ENCODE measurements at places on chromosomes 12 and 14.
A peak's percentile ranks its signal among the peaks of the same experiment; 100 is the strongest.

- DNase-seq, result no peak
These were observed 84.2 kb downstream of the AVPR1A start for GRCh38 chr12:63066782-63067181.

DNA sequence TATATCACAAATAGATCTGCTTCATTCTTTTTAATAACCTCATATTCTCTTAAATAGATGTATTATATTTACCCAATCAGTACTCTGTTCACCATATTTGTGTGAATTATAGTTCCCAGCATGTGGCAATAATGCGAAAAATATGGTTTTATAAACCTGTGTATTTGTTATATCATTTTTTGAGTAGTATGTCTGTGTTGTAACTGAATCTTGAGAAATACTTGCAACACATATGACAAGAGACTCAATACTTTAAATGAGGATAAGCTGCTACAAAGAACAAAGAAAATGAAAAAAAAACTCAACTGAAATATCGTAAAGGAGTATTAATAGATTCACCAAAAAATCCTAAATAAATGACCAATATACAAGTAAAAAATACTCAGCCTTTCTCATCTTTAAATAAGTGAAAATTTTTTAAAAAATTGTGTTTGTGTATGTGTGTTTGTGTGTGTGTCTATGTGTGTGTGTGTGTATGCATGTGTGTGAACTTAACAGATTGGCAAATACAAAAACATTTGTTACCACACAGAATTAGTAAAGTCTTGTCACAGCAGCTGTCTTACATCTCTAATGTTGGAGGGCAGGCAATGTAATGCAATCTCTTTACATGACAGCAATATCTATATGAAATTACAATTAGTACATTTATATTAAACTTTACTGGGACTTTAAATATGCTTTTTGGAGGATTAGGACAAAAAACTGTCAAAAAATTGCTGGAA is 441.9 kb upstream of the MGAT4C start:
- no peak for DNase-seq

DNA sequence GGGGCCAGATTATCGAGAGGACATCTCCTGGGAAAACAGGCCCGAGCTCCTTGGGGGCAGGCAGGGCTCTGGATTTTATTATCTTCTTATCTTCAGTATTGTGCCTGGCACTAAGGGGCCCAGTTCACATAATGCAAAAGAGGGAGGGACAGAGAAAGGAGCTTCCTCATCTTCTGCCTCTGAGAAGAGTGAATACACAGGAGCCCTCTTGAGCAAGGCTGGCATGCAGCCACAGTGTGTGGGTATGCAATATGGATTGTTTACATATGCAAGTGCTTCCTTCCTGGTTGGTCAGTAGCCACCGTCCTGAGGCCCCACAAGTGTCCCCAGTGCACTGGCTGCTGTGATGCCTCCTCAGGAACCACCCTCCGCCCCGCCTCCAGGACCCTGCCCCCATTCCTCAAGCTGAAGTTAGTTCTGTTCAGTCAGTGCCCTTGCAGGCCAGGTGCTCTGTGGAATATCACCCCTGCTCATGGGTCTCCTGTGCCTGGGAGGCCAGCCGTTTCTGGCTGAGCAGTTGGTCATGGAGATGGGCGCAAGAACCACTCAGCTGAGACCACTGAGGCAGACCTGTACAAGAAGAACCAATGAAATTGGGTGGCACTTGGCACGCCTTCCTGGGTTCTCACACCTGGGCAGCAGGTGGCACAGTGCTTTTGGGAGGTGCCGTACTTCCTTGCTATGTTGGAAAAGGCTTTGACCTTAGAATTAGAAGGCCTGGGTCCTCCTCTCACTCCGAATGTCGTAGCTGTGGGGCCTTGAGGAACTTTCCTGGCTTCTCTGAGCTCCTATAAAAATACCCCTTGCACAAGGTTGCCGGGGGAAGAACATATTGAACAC is 35.1 kb upstream of the ACTN1 start:
- peak; percentile 68 for DNase-seq

DNA sequence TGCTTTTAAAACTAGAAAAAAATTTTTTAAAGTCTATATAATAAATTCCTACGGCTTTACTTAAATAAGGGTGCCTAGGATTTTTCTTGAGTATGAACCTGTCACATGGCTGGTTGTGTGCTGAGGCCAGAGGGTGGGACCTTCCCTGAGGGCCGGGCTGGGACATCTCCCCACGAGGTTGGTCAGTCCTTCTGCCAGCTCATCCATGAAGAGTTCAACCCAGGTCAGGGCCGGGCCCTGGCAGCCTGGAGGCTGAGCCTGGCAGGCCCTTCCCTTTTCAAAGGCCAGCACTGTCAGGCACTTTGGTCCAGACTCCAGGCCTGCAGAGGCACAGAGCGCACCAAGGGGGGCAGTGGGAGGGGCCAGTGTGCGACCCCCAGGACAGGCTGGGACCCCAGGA is 31.7 kb downstream of the TNFAIP2 start:
- peak; percentile 71 for DNase-seq

DNA sequence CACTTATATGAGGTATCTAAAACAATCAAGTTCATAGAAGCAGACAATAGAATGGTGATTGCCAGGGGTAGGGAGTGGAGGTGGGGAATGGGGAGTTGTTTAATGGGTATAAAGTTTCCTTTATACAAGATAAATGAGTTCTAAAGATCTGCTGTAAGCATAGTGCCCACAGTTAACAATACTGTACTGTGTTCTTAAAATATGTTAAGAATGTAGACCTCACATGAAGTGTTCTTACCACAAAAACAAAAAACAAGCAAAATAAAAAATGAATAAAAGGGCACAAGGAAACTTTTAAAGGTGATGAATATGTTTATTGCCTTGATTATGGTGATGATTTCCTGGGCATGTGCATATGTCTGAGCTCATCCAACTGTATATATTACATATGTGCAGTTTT is 211.8 kb downstream of the MSRB3 start:
- peak; percentile 32 for DNase-seq

GRCh38 chr14:68976160-68977067 is 2.7 kb downstream of the ACTN1 start:
- DNase-seq, result peak; percentile 67

DNA sequence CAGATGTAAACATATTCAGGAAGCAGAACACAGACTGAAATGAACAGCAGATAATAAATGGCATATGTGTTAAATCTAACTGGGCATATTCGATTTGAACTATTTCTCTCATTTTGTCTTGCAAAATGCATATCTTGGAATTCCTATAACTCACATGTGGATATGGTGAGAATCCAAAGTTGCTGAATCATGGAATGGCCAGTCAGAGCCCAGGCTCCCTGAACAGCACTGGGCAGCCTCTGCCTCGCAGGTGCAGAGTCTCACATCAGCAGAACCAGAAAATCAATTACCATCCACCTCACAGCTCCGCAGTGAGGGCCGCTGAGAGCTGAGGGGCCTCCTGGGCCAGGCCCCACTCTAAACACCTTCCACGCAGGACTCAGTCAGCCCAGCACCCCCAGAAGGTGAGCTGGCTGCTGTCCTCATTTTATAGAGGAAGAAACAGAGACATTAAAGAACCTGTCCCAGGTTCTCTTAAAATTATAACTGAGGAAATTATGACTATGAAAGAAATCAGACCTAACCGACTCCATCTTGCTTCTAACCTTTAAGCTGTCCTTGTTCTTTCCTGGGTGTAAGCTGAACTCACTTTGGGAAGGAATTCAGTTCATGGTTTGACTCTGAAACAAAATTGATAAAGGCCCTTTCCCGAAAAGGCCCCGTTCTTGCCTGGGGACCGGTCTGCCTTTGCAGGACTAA is 269.1 kb upstream of the SFSWAP start:
- DNase-seq, result no peak

DNA sequence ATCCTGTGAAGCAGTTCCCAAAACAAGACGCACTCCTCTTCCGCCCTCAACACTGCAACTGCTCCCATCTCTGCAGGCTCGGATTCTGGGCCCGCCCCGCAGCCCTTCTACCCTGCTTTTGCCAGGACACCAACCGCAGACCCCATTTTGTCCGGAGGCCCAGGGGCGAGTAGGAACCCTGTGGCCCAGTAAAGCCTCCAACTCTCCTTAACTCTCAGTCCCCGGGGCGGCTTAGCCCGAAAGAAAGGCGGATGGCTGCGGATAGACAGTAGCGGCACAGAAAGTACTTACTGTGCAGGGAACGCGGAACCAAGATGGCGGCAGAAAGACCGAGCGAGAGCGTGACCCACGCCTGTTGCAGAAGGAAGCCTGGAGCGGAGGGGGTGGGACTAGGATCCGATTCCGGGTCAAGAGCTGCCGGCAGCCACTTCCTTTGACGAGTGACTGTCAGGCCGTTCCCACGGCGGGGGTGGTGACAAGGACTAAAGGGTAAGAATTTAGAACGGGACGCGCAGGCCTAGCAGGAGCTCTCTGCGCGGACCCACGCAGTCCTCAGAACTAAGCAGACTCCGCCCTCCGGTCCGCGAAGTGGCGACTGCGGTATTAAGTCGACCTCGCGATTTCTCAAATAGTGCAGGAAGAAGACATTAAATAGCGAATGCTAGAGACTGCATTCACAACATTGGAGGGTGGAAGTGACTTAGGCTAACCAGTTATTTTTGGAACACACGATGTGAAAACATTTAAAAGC is at the start of gene NACA:
Gene NACA (minus strand): TSS at position 328 of the 751 bp plus-strand sequence. CDS start 778 bp downstream, outside the sequence.
- peak; percentile 100 for DNase-seq

DNA sequence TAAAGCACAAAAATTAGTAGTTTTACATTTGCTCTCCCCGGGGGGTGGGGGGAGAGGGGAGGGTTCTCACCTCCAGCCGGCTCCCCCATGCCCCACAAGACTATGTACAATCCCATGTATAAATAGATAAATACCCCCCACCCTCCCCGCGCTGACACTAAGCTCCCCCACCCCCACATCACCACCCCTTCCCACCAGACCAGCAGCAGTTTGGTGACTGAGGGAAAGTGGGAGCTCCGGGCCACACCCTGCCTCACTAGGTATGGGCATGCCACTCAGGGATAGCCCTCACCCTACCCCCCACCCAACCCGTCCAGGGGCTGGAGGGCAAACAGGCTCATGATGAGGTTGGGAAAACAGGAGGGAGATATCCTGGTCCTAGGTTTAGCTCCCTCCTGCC is 1.9 kb upstream of the PRKAG1 start:
- no peak for DNase-seq

- DNase-seq, result no peak
These were observed 12.6 kb upstream of the ZNF385A start for GRCh38 chr12:54397157-54397556.

DNA sequence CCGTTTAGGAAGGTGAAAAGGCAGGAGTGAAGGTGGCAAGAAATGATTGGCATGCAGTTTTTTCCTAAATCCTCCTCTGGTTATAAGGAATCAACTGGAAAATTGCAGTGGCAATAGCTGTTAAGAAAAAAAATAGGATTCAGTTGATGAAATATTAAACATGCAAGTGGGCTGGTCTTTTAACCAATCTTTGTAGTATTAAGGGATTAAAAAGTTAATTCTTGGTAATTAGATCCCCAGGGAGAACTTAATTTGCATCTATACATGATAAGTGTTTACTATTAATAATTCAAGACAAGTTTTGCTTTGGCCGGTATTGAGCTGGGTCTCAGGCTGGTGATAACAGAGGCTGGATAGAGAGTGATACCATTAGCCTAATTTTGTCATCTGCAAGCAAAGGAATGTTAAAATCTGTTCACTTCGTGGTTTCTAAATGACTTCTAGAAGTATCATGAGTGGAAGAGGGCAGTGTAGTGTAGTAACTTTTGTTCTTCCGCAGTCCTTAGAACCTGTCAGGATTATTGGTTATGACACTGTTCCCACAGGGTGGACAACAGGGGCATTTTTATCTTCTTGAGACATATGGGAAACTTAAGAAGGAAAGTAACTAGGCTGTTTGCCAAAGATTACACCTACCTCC is 118.5 kb downstream of the PRKCH start:
- DNase-seq, result no peak

GRCh38 chr12:106416273-106416672 is 58.7 kb downstream of the POLR3B start:
- peak; percentile 28 for DNase-seq

GRCh38 chr12:100793182-100793581 is 1.4 kb upstream of the ANO4 start:
- DNase-seq, result peak; percentile 77

DNA sequence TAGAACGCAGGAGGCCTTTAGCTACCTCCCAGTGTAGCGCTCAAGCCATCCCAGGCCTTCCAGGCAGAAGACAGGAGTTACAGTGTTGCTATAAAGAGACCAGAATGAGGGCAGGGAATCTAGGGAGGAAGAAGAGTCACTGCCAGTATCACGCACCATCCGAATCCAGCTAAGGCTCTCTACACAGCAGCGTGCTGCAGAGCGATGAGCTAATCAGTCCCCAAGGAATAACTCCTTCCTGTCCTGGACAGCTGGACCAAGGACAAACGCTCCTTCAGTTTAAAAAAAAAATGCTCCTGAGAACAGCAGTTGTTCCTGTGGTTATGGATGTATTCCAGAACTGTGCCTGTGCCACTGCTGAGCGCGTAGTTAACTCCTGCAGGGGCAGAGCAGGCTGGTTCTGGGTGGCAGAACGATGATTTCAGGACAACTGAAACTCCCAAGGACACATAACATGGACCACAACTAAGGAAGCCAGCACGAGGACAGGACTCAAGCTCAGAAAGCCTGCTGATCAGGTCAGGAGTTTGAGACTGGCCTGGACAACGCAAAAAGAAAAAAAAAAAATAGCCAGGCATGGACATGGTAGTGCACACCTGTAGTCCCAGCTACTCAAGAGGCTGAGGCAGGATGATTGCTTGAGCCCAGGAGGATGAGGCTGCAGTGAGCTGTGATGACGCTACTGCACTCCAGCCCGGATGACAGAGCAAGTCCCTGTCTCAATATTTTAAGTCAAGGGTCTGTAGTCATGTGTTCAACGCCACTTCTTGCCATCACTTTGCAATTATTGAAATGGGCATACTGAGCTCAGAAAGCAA is 2.6 kb downstream of the IFFO1 start:
- DNase-seq, result peak; percentile 94

GRCh38 chr12:23763724-23764123 is 185.7 kb downstream of the SOX5 start:
- DNase-seq, result no peak

All from EH (cell line).